ENCODE measurements at places on chromosomes 11 and 22. TPM values are rescaled to one million over a fixed set of nuclear protein-coding genes. Genes with fewer than 3 reads are reported as not detected.

Gene SLC29A2
- 0.08 TPM for total RNA-seq

Gene PANX1
- total RNA-seq = 48.9 TPM

Gene MUC5AC
- total RNA-seq = not detected

Gene TPST2
- total RNA-seq = 30.1 TPM

Gene ACP2
- 22.6 TPM for total RNA-seq

Gene CRYBA4
- total RNA-seq = not detected

Data from smooth muscle cell of the coronary artery (primary cell).